ENCODE measurements at places on chromosomes 7 and 10.

DNA sequence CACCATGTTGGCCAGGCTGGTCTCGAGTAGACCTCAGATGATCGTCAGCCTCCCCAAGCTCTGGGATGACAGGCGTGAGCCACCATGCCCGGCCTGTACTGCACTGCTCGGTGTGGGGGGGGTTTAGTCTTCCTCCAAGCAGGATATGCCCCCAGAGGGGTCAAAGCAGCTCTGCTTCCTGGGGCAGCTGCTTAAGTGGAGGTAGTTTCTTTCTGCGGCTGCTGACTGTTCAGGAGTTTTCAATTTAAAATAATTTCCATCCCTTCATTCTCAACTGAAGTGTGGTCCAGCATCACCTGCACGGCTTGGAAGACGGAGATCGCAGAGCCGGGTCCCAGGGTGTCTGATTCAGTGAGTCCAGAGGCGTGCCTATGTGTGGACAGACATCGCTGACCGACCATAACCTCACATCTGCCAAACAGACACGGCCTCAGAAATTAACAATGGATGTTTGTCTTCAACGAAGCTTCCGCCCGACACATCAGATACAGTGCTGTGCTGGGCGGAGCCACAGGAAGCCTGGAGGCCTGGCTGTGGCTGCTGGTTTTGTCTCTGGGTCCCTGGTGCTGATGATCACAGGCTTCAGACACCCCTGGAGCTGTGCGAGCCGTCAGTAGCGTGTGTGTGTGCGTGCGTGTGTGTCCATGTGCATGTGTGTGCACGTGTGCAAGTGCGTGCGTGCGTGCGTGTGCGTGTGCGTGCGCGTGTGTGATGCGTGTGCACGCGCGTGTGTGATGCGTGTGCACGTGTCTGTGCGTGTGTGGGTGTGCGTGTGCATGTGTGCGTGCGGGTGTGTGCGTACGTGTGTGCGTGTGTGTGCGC lies 226.5 kb upstream of the PITRM1 start:
- no peak for DNase-seq

DNA sequence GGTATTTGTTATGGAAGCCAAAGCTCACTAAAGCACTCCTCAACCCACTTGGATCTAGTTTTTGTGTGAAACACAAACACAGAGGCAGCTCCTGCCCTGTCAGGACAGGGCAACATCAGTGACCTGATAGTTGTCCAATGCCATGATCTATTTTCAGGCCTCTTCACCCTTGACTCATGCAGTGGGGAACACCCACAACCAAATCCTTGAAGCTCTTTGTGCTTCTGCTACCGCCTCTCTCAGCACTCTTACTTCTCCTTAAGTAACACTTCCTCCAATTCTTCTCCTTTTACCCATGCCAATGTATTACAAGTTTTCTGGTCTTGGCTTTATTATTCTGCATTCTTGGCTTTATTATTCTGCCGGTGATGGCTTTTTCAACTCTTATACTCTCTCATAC lies 425.3 kb downstream of the INHBA start:
- DNase-seq: no peak

- no peak for DNase-seq
Measured at GRCh38 chr10:122207596-122207995, 63.5 kb upstream of the BTBD16 start.

- DNase-seq: no peak
Measured at GRCh38 chr10:101351477-101351876, 2.5 kb upstream of the BTRC start.

DNA sequence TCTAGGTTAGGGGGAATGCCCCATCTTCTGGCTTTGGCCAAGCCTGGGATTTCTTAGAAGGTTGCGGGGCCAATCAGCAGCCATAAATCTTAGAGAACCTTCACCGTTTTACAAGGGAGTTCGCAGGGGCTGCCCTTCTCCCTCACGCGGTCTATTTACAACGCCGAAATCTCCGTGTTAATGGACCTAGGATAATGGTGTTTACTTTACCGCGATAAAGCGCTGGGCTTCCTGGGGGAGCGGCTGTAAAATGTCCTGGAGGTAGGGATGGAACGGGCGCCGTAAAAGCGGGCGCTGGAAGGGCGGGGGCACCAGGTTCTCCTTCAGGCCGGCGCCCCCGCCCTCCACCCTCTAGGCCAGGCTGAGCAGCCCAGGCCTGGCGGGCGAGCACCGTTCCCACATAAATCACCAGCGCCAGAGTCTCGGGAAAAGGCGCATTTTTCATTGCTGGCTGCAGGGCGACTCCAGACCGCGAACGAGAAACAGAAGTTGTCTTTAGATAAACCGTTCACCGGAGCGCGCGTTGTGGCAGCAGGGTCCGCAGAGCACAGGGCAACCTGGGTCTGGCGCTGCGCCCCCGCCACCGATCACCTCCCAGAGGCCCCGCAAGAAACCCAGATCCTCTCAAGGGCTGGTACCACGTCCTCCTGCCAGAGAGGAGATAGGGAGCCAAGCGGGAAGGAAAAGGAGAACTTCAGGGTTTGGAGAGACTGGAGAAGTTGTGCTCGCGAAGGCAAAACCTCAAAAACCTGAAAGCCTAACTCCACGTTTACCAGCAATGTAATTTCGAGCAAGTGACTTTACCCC lies 12.5 kb upstream of the NKX2-3 start:
- DNase-seq: no peak

GRCh38 chr7:12289996-12290395 lies 78.9 kb downstream of the TMEM106B start:
- no peak for DNase-seq

DNA sequence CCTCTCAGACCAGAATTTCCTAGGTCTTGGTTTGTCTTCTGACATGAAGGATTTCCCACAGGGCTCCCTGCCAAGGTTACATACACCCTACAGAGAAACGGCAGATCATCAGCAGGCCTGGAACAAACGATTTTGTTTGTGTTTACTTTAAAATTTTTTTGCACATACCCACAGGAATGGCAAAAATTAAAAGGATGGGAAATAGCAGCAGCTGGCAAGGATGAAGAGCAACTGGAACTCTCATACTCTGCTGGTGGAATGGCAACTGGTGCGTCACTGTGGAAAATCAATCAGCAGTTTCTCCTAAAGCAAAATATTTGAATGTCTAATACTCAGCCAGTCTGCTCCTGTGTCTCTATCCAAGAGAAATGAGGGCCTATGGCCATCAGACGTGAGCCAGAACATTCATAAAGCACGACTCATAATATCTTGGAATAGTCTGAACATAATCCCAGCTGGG lies 6.5 kb downstream of the BAIAP2L1 start:
- no peak for DNase-seq

- DNase-seq: no peak
Measured at GRCh38 chr10:115710136-115710535, 562.9 kb downstream of the GFRA1 start.

DNA sequence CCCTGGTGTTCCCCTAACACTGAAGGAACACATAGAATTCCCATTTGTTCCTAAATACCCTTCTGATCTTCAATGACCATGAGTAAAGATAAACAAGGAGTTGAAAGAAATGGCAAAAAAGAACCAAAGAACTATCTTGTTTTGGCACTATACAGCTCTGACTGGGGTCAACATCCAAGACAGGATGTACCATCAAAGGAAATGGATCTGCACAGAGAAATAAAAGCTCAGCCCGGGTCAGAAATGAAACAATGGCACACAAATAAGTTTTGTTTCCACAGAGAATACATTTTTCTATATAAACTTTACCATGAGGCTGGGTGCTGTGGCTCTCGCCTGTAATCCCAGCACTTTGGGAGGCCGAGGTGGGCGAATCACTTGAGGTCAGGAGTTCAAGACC lies 18.0 kb upstream of the USP54 start:
- DNase-seq: no peak

GRCh38 chr10:3404381-3404780 lies 231.8 kb upstream of the PITRM1 start:
- no peak for DNase-seq

DNA sequence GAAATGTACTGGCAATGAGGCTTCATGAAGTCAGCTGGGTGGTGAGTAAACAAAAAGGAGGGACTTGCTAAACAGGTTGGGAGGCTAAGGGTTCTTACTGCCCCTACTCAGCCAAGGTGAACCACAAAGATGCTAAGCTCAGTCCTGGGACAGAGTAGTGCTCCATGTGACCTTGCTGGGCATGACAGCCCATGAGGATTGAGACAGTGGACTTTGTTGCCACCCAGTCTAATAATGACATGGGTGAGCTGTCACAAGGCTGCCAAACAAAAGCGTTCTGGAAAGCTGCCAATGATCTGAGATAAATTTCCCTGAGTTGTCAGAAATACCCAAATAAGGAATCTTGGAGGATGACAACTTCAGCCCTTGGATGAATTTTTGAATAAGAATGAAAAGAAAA lies 75.2 kb downstream of the CLEC2L start:
- DNase-seq: no peak

- no peak for DNase-seq
Measured at GRCh38 chr7:16817536-16817935, 12.7 kb upstream of the AGR2 start.

GRCh38 chr10:12271210-12271540 lies 75.2 kb downstream of the CDC123 start:
- DNase-seq: no peak

- no peak for DNase-seq
Measured at GRCh38 chr10:120963594-120964220, 112.5 kb downstream of the WDR11 start.

GRCh38 chr7:27647046-27647445 lies 15.6 kb downstream of the HIBADH start:
- DNase-seq: no peak

GRCh38 chr7:15757041-15758000 lies 70.8 kb upstream of the MEOX2 start:
- no peak for DNase-seq

GRCh38 chr10:128727114-128727513 lies 600.9 kb upstream of the MKI67 start:
- DNase-seq: no peak

- DNase-seq: peak; percentile 18
Measured at GRCh38 chr7:151754142-151754590, 122.7 kb downstream of the PRKAG2 start.

DNA sequence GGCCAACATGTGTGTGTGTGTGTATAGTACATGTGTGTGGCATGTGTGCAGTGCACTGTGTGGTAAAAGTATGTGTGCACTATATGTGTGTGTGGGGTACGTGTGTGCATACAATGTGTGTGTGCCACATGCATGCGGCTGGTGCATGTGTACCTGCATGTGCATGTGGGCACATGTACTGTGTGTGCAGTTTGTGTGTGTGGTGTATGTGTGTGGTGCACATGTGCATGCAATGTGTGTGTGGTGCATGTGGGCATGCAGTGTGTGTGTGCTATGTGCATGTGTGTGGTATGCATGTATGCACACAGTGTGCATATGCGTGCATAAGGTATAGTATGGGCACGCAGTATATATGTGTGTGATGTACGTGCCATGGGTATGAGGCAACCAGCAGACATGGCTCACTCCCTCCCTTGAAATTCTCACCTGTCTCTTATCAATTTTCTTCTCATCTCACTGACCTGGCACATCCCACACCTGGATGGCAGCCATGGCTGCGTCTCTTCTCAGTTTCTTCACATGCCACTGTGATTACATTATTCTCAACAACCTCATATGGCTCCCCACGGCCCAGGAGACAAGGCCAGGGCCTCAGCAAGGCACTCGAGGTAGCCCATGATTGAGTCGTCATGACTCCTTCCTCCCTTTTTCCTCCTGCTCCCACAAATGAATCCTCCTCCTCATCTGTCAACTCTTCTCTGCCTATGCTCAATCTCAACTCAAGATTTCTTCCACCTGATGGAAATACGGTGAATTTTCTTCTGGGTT lies 57.0 kb downstream of the NUDCD3 start:
- DNase-seq: no peak

DNA sequence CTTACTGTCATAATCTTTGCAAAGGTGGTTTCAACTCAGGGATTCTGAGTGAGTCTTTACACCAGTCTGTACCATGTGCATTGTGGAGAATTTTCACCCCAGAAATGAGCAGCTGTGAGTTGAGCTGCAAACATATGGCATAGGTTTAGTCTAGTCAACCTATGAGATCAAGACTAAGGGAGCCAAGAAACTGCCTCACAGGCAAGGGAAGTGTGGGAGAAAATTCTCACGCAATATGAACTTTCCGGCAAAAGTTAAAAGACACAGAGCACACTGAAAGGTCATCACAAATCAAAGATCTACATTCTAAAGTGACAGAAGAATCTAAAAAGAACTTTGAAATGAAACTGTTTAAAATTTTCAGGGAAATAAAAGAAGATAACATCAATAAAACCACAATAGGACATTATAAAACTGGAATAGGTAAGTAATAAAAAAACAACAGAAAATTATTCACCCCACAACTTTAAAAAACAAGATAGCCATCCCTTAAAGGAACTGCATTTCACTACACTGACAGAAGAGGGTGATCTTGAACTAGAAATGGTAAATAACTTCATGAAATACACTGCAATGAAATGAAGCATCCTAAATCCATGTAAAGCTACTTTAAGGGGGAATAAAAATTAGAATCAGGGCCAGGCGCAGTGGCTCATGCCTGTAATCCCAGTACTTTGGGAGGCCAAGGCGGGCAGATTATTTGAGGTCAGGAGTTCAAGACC lies 63.5 kb downstream of the LGI1 start:
- DNase-seq: peak; percentile 32

GRCh38 chr10:121683366-121683765 lies 85.1 kb upstream of the FGFR2 start:
- DNase-seq: no peak

- no peak for DNase-seq
Measured at GRCh38 chr7:5086256-5086655, 40.6 kb downstream of the RBAK start.

- DNase-seq: no peak
Measured at GRCh38 chr10:100345570-100346330, 1.3 kb upstream of the SCD start.

DNA sequence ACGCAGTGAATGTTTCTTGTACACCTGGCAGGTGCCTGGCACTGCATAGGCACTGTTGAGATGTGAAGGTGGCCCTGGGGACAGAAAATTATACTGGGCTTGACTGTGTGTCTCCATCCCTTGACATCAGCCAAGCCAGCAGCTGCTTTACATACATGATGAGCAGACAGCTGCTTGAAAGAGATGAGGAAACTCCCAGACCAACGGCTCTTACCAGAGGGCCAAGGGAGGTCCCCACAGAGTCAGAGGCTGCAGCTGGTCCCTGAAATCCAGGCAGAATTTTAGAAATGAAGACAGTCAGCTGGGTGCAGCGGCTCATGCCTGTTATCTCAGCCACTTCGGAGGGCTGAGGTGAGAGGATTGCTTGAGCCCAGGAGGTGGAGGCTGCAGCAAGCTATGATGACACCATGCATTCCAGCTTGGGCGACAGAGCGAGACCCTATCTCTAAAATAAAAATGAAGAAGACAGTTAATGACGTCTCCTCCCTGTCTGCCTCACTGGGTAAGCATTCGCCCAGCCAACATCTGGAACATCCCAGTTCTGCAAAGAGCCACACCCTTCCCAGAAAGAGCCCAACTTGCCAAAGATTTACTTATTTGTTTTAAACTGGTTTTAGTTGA lies 17.6 kb downstream of the LIMK1 start:
- DNase-seq: no peak
